Sigmoid colon (tissue), 7 donors: ENCODE measurements at places on chromosomes 5 and 9. TPM values are rescaled to one million over a fixed set of nuclear protein-coding genes. Genes with fewer than 3 reads are reported as not detected.

Gene RPS14
- 3,769 TPM for polyA plus RNA-seq

Gene KCNIP1
- 0.28 TPM for polyA plus RNA-seq

Gene SAXO1
- polyA plus RNA-seq: not detected

Gene ADRA1B
- not detected for polyA plus RNA-seq

Gene PRLR
- 1.6 TPM for polyA plus RNA-seq

Gene LCN12
- polyA plus RNA-seq: not detected

Gene ENG
- 25.7 TPM for polyA plus RNA-seq

Gene LCN10
- 1.8 TPM for polyA plus RNA-seq

Gene WNT8A
- not detected for polyA plus RNA-seq

Gene SLC6A18
- 0.07 TPM for polyA plus RNA-seq

Gene FAM153A
- polyA plus RNA-seq: not detected

Gene ZNF879
- 1.9 TPM for polyA plus RNA-seq

Gene PDZD2
- 1.2 TPM for polyA plus RNA-seq

Gene UNC13B
- polyA plus RNA-seq: 25.6 TPM

Gene TSPAN17
- 21.7 TPM for polyA plus RNA-seq

Gene ANKRD55
- polyA plus RNA-seq: not detected

Gene PCDHGC3
- 5.1 TPM for polyA plus RNA-seq

Gene ROR2
- polyA plus RNA-seq: 1.2 TPM

Gene AQP7
- polyA plus RNA-seq: 8.6 TPM

Gene PAX5
- under 0.01 TPM for polyA plus RNA-seq

Gene CORO2A
- 16.8 TPM for polyA plus RNA-seq

Gene TRIM36
- polyA plus RNA-seq: 18.0 TPM

Gene GABRA1
- not detected for polyA plus RNA-seq

Gene RFESD
- 2.0 TPM for polyA plus RNA-seq

Gene ASTN2
- 1.6 TPM for polyA plus RNA-seq

Gene CCNI2
- polyA plus RNA-seq: 1.8 TPM

Gene DAB2IP
- 25.8 TPM for polyA plus RNA-seq

Gene CD274
- polyA plus RNA-seq: 4.3 TPM

Gene KIF4B
- polyA plus RNA-seq: 0.01 TPM

Gene FCHO2
- 17.8 TPM for polyA plus RNA-seq

Gene LIFR
- polyA plus RNA-seq: 1.2 TPM

Gene AHRR
- 1.2 TPM for polyA plus RNA-seq

Gene NTRK2
- 0.46 TPM for polyA plus RNA-seq

Gene ADAMTS19
- 0.16 TPM for polyA plus RNA-seq

Gene NR5A1
- polyA plus RNA-seq: 0.03 TPM

Gene GRPEL2
- polyA plus RNA-seq: 8.7 TPM

Gene LCN1
- not detected for polyA plus RNA-seq

Gene GFI1B
- not detected for polyA plus RNA-seq

Gene FOXI1
- polyA plus RNA-seq: not detected

Gene PCDHAC2
- not detected for polyA plus RNA-seq

Gene TMEM174
- polyA plus RNA-seq: not detected

Gene POU5F2
- polyA plus RNA-seq: under 0.01 TPM

Gene DOK3
- 20.2 TPM for polyA plus RNA-seq

Gene FAT2
- not detected for polyA plus RNA-seq

Gene C5orf52
- not detected for polyA plus RNA-seq

Gene LHX2
- not detected for polyA plus RNA-seq

Gene CLIC3
- polyA plus RNA-seq: 4.7 TPM

Gene NEURL1B
- 26.6 TPM for polyA plus RNA-seq

Gene MYOZ3
- 0.92 TPM for polyA plus RNA-seq

Gene PCDHB12
- not detected for polyA plus RNA-seq

Gene FGFR4
- 4.9 TPM for polyA plus RNA-seq

Gene PCDHAC1
- polyA plus RNA-seq: not detected

Gene SLC36A2
- polyA plus RNA-seq: not detected

Gene MACROH2A1
- polyA plus RNA-seq: 202 TPM

Gene C5orf58
- not detected for polyA plus RNA-seq

Gene SLC22A4
- 0.69 TPM for polyA plus RNA-seq

Gene HCN1
- polyA plus RNA-seq: not detected

Gene AFF4
- polyA plus RNA-seq: 18.7 TPM
